EH (cell line): ENCODE measurements at places on chromosomes 3 and 15.

GRCh38 chr15:82138306-82138705 is 92.5 kb upstream of the MEX3B start:
- no peak for DNase-seq

DNA sequence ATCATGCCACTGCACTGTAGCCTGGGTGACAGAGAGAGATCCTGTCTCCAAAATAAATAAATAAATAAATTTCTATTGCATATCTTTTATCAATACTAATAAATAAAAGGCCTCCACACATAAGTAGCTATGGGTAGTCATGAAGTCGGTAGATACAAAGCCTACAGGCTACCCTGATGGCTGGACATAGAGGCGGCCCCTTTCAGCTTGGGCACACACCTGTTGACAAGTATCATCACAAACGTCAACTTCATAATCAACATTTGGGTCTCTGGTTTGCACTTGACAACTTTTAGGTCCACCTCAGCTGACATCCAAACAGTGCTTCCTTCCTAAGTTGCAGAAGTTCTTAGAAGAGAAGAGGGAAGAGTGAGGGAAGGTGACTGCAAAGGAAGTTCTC is 53.4 kb downstream of the ITGA11 start:
- DNase-seq, result no peak

- DNase-seq, result no peak
These were observed 63.6 kb downstream of the PEAK1 start for GRCh38 chr15:77356305-77356704.

DNA sequence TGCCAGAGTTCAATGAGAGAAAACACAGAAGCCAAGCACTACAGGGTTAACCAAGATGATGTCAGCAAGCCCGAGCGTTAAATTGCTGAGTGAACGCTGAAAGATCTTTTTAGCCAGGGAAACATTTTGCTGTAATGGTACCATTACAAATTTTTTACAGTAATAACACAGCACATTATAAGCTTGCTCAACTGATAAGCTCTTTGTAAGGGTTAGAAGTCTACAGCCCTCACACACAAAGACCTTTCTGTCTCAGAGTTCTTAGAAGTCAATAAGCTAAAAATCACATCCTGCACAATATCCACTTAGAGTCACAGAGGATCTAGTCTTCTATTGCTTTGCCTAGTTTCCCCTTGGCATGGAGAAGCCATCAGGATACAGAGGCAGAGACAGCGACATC is 29.9 kb downstream of the CHSY1 start:
- no peak for DNase-seq

- DNase-seq, result no peak
These were observed 48.0 kb downstream of the UNC13C start for GRCh38 chr15:54026258-54026657.

DNA sequence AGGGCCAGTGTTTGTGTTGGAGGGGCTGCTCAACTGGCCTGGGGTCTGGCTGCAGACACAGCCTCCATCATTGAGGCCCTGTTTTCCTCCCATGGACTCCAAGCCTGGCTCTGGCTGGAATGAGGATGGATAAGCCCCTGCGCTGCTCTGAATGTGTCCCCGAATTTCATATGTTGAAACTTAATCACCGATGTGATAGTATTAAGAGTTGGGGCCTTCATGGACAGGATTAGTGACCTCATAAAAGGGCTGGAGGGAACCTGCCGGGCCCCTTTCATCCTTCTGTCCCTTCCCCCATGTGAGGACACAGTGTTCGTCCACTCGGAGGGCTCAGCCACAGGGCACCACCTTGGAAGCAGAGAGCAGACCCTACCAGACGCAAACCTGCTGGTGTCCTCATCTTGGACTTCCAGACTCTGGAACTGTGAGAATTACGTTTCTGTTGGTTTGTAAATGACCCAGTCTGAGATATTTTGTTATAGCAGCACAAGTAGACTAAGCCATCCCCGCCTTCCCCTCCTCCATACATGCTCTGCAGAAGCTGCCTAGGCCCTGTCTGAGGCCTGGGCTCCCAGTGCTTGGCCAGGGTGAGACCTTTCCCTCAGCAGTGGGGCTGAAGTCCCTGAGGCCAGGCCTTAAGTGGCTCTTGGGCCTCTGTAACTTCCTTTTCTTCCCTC is 3.8 kb upstream of the LCTL start:
- no peak for DNase-seq

DNA sequence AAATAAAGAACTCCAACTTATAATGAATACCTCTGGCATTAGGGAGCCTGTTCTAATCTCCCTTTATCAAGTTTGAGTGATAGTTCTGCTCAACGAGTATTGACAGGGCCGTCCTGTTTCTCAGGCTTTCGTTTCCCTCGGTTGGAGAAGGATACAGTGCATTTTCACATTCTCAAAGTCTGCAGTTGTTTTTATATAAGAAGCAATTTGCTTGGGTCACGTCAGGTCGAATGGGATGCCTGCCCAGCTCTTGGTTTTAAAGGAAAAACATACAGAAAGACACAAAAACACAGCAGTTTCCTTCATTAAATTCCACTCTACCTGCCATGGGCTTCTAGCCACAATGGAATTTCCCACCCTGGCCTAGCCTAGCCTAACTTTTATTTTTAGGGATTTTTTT is 366.3 kb downstream of the TIGIT start:
- peak; percentile 81 for DNase-seq

- no peak for DNase-seq
These were observed 631.3 kb downstream of the FOXP1 start for GRCh38 chr3:70952033-70952747.

- DNase-seq, result no peak
These were observed 73.8 kb upstream of the HRH1 start for GRCh38 chr3:11080492-11080891.

DNA sequence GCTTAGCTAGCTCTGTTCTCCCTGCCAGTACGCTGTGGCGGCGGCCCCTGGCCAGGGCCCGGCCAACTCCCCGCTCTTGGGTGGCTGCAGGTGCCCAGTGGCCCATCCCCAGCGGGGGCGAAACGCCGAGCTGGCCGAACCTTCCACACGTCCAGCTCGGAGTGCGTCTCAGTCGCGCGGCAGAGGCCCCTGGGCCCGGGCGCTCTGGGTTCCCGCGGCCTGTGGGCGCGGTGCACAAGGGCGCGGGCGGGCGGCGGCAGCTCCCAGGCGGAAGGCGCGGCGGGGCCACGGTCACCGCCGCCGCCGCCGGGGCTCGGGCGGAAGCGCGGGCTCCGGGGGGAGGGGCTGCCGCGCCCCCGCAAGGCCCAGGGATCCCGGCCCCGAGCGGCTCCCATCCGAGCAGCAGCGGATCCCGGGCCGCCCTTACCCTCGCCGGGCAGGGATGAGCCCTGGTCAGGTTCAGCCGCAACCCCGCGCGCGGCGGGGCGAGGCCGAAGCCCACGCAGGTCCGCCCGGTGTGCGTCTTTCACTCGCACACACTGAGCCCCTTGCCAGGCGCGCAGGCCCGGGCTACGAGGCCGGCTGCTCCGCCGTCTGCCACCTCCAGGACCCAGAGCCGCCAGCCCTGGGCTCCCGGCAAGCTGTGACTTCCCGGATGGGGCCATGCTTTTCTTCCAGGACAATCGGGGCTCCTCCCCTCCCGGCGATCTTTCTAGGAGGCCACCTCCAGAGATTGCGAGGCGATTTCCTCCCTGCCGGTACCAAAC is 54.2 kb downstream of the CCDC54 start:
- DNase-seq, result peak; percentile 84

DNA sequence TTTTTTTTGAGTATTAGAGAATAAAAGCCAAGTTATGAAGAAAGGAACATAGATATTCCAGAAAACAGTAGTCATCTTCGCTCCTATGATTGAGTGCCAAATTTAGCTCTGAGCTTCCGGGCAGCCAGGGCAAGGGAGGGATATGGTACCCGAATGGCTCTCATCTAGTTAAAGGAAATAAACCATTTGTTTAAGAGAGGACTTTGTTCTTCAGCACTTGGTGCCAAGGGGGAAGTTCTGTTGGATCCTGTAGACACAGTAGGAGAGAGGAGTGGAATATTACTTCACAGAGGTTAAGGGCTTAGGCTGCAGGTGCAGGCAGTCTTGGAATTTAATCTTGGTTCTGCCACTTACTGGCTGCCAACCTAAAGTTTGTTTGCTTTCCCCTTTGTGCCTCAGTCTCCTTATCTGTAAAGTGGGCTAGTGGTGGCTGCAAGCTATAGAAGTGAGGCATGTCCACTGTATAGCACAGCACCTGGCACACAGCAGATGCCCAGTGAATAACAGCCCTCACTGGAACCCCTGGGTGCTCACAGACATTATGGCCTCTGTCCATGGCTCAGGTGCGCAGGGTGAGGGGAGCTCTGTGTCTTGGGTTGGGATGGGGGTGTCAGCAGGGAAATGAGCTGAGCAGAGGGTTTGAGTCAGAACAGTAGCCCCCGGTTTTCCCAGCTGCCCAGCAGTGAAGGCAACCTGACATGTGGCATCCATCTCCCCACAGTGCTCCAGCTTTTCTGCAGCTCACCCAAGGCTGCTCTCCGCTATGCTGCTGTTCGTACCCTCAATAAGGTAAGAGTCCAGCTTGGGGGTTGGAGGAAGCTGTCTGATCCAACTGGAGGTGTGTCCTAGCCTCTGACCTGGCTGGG is 10.4 kb downstream of the COPG1 start:
- no peak for DNase-seq

DNA sequence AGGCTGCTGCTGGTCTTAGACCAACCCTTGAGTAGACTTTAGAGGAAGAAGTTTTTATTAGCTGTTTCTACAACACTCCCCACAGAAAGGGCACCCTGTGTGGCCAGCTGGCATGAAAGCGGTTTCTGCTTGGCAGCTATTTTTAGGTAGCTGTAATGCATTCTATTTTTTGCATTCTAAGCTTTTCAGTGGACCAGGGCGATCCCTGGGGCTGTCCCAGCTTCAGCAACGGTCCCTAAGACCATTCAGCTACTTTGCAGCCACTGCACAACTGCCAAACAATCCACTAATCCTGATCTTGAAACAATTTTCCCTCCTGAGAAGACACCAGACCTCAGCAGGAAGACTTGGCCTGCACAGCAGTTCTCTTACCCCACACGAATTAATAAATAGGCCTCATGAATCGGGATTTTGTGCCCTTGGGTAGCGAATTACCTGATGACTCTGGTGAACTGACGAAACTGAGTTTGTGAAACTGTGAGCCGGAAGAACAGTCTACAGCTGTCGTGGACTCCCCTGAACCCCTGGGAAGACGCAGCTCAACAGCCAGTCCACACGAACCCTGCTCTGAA is 14.6 kb upstream of the TFRC start:
- peak; percentile 24 for DNase-seq

- no peak for DNase-seq
These were observed 21.2 kb downstream of the ARL13B start for GRCh38 chr3:94001191-94001590.

- no peak for DNase-seq
These were observed 1.1 kb upstream of the FAM3D start for GRCh38 chr3:58667704-58668103.

- no peak for DNase-seq
These were observed 26.3 kb downstream of the CDCP1 start for GRCh38 chr3:45119824-45120358.

- DNase-seq, result peak; percentile 90
These were observed 9.4 kb upstream of the EID1 start for GRCh38 chr15:48868536-48868935.

GRCh38 chr3:24616110-24616829 is 121.6 kb upstream of the THRB start:
- no peak for DNase-seq

GRCh38 chr15:29528276-29528675 is 258.7 kb upstream of the NSMCE3 start:
- DNase-seq, result no peak

- no peak for DNase-seq
These were observed 21.4 kb downstream of the ERICH6 start for GRCh38 chr3:150682279-150682678.

DNA sequence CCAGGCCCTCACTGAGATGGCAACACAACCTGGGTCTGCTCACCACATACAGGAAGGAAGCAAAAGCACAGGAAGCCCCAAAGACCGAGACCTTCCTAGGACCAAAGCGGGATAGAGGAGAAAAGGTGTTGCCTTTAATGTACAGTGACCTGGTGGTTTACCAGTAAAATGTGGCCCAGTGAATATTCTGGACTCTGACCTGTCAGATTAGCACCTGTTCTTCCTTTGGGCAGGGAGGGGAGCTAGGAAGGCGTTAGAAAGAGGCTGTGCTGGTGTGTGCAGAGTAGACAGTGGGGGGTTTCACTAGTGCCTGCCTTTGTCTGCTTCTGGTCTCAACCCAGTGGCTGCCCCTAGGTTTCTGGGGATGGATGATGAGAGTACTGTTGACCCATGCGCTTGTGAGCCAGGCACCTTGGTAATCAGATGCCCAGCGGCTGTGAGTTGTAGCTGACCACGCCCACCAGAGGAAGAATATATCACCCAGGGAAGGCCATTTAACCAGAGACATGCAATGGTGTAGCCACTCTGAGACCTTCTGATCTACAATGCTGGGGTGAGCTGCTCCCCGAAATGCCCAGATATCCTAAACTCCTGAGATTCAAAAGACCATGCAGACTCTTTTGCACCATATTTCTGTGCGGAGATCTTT is 90.1 kb upstream of the NEO1 start:
- DNase-seq, result no peak

GRCh38 chr15:63915873-63916771 is 82.4 kb upstream of the HERC1 start:
- peak; percentile 64 for DNase-seq

DNA sequence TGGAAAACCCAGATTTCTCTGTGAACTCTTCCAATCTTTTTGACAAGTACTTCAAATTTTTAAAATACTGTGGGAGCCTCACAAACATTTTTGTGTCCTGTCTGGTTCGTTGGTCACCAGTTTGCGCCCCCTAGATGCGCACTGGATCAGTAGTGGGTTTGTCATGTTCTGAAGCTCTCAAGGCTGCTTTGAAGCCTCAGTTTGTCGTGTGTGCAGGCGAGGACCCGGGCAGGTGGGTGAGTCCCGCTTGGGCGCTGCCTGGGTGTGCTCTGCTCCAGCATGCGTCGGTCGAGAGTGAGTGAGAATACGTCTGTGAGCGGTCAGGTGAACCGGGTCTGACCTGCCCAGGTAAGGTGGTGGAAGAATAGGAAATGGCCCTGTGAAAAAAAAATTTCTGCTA is 17.3 kb upstream of the AEN start:
- DNase-seq, result no peak

DNA sequence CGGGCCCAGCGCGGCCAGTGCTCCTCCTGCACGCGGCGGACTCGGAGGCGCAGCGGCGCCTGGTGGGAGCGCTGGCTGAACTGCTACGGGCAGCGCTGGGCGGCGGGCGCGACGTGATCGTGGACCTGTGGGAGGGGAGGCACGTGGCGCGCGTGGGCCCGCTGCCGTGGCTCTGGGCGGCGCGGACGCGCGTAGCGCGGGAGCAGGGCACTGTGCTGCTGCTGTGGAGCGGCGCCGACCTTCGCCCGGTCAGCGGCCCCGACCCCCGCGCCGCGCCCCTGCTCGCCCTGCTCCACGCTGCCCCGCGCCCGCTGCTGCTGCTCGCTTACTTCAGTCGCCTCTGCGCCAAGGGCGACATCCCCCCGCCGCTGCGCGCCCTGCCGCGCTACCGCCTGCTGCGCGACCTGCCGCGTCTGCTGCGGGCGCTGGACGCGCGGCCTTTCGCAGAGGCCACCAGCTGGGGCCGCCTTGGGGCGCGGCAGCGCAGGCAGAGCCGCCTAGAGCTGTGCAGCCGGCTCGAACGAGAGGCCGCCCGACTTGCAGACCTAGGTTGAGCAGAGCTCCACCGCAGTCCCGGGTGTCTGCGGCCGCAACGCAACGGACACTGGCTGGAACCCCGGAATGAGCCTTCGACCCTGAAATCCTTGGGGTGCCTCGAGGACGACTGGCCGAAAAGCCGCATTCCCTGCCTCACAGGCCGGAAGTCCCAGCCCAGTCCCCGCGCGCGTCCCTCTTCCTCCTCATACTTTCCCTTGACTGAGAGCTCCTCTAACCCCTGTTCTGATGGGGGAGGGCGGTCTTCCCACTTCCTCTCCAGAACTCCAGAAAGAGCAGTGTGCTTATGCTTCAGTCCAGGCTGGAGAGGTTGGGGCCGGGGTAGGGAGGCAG is 1.4 kb upstream of the IL17RC start:
- peak; percentile 84 for DNase-seq
